ENCODE measurements at places on chromosomes 4 and X.
A peak's percentile ranks its signal among the peaks of the same experiment; 100 is the strongest.

DNA sequence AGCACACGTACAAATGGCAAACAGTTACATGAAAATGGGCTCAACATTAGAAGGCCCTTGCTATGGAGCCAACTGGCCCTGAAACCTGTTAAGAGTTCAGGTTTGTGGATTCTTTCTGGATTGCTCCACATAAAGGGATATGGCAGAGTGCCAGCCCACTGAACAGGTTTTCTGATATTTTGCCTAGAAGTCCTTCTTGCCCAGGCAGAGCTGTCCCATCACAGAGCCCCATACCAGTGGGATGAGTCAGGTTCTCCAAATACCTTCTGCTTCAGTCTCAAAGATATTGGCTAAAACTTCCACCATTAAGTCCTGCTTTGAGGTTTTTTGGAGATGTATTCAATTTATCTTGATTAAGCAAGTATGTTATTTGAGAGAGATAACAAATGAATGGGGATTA is 146.8 kb upstream of the IL1RAPL2 start:
- no peaks in the 10 kb centered on the region for H3K36me3 ChIP-seq
- H3K4me1 ChIP-seq = no peaks in the 10 kb centered on the region
- no peak overlapping the region for H3K27ac ChIP-seq
- DNase-seq = no peak

DNA sequence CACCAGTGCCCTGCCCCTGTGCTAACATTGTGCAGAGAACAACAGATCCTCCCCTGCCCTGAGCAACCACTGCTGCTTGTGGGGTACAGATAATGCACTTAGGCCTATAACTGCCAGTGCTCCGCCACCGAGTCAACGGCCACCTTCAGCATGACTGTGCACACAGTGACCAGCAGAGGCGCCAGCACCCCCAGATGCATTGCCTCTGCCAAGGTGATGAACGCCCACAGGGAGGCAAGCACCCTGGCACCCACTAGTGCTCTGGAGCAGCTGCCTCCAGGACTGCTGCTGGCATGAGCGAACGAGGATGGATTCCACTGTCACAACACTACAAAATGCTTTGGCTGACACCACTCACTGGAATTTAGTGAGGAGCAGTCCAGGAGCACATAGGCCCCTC is 38.2 kb downstream of the SPIN2B start:
- H3K27me3 ChIP-seq = no peaks in the 10 kb centered on the region
- H3K4me3 ChIP-seq = no peak overlapping the region
- no peaks in the 10 kb centered on the region for H3K4me1 ChIP-seq
- no peak overlapping the region for H3K27ac ChIP-seq

- H3K36me3 ChIP-seq = no peaks in the 10 kb centered on the region
- no peak overlapping the region for H3K27ac ChIP-seq
- no peaks in the 10 kb centered on the region for H3K4me1 ChIP-seq
- no peak overlapping the region for H3K4me3 ChIP-seq
- H3K27me3 ChIP-seq = no peaks in the 10 kb centered on the region
- DNase-seq = no peak
These were observed 242.8 kb upstream of the JADE1 start for GRCh38 chr4:128566693-128567092.

- no peak overlapping the region for H3K27ac ChIP-seq
- H3K4me3 ChIP-seq = no peak overlapping the region
- no peaks in the 10 kb centered on the region for H3K36me3 ChIP-seq
- H3K27me3 ChIP-seq = no peaks in the 10 kb centered on the region
- DNase-seq = no peak
These were observed 37.5 kb downstream of the AFAP1 start for GRCh38 chr4:7902101-7902553.

GRCh38 chrX:68915778-68916177 is 87.0 kb downstream of the EFNB1 start:
- no peaks in the 10 kb centered on the region for H3K4me1 ChIP-seq
- H3K27ac ChIP-seq = no peak overlapping the region
- no peak for DNase-seq
- no peaks in the 10 kb centered on the region for H3K36me3 ChIP-seq
- no peak overlapping the region for H3K4me3 ChIP-seq

GRCh38 chrX:45801554-45801953 is 600.9 kb upstream of the DIPK2B start:
- H3K36me3 ChIP-seq = no peaks in the 10 kb centered on the region
- no peak overlapping the region for H3K4me3 ChIP-seq
- peaks cover 4% of the 10 kb centered on the region for H3K4me1 ChIP-seq
- no peak for DNase-seq
- no peaks in the 10 kb centered on the region for H3K27me3 ChIP-seq

GRCh38 chr4:149709640-149710039 is 106.0 kb downstream of the IQCM start:
- no peak for DNase-seq
- H3K36me3 ChIP-seq = no peaks in the 10 kb centered on the region
- no peaks in the 10 kb centered on the region for H3K27me3 ChIP-seq
- H3K4me3 ChIP-seq = no peak overlapping the region

- no peaks in the 10 kb centered on the region for H3K27me3 ChIP-seq
- DNase-seq = no peak
- H3K27ac ChIP-seq = no peak overlapping the region
These were observed 1.9 kb upstream of the SEPTIN6 start for GRCh38 chrX:119694601-119695534.

DNA sequence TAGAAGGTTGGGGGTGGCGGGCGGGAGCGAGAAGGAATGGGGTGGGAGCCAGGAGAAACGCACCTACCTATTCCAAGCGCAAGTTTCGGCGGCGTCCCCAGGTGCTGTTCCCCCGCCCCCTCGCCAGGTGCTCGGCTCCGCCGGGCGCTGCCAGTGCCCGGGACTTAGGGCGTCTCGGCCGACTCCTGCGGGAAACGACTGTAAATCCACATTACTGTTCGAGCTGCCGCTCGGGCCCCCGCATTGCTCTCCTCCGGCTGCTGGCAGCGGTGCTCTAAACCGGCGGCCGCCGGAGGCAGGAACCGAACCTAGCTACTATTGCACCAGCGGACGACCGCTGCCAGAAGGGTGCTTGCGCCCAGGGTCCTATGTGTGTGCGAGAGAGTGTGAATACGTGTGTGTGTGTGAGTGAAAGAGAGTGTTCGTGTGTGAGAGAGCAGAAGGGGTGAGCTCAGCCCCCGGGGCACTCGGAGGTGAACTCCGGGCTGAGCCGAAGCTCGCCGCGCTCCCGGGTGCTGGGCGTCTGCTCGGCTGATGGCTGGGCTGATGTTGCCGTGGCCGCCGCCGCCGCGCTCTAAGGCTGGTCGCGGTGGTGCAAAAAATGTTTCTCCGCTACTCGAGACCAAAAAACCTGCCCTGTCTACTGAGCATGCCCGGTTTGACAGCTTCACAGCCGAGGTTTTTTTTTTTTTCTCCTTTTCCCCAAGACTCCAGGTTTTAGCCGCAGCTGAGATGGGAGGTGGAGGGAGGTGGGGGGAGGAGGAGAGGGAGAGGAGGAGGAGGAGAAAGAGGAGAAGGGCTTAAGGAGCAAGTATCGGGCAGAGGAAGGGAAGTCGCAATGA is 115.7 kb upstream of the TEX13C start:
- DNase-seq = no peak
- no peaks in the 10 kb centered on the region for H3K36me3 ChIP-seq

GRCh38 chrX:3678328-3678727 is 35.1 kb downstream of the PRKX start:
- no peak for DNase-seq
- H3K4me3 ChIP-seq = no peak overlapping the region
- H3K27me3 ChIP-seq = no peaks in the 10 kb centered on the region
- H3K27ac ChIP-seq = no peak overlapping the region

DNA sequence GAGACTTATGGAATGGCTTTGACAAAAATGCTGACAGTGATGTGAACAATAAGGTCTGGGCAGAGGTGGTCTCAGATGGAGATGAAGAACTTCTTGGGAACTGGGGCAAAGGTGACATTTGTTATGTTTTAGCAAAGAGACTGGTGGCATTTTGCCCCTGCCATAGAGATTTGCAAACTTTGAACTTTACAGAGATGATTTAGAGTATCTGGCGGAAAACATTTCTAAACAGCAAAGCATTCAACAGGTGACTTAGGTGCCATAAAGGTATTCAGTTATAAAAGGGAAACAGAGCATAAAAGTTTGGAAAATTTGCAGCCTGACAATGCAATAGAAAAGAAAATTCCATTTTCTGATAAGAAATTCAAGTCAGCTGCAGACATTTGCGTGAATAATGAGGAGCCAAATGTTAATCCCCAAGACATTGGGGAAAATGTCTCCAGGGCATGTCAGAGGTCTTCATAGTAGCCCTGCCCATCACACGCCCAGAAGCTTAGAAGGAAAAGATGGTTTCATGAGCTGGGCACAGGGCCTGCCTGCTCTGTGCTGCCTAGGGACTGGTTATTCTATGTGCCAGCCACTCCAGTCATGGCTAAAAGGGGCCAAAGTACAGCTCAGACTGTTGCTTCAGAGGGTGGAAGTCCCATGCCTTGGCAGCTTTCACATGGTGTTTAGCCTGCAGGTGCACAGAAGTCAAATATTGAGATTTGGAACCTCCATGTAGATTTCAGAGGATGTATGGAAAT is 782.2 kb downstream of the TRAM1L1 start:
- no peaks in the 10 kb centered on the region for H3K27me3 ChIP-seq
- DNase-seq = no peak
- no peak overlapping the region for H3K4me3 ChIP-seq
- no peak overlapping the region for H3K27ac ChIP-seq

GRCh38 chrX:69424161-69424560 is 80.0 kb upstream of the NALF2 start:
- no peaks in the 10 kb centered on the region for H3K27me3 ChIP-seq
- no peak overlapping the region for H3K27ac ChIP-seq
- H3K4me1 ChIP-seq = no peaks in the 10 kb centered on the region
- H3K4me3 ChIP-seq = no peak overlapping the region
- DNase-seq = no peak
- H3K36me3 ChIP-seq = no peaks in the 10 kb centered on the region

DNA sequence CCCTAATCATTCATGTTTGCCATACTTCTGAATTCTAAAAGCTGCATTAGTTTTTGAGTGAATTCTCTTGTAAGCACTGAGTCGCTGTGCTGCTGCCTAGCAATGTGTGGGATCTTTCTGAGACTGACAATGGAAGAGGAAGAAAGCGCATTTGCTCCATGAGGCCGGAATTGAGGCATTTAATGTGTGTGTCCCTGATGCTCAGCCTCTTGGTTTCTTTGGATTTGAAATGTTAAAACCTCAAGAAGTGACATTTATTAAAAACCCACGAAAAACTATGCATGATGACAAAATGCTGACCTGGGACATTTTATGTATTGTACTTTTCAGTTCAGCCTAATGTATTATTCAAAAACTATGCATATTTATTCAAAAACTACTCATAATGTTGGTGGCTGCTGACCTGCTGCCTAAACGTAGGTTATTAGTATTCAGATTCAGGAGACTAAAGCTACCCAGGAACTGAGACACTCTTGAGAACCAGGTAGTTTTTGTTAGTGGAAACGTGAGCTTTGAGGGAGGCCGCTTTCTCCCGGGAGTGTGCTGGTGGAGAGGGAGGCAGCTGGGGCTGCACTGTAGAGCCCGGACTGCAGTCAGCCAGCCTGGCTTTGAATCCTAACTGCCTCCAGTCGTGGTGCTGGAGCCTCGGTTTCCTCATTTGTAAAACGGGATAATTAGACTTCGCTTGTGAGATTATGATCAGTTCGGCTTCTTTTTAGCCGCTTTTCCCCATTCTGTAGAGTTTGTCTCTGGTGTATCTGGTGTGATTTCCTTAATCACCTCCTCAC is 11.3 kb downstream of the RGS12 start:
- H3K27ac ChIP-seq = no peak overlapping the region
- no peaks in the 10 kb centered on the region for H3K27me3 ChIP-seq
- no peak overlapping the region for H3K4me3 ChIP-seq
- H3K4me1 ChIP-seq = peaks cover 53% of the 10 kb centered on the region

- no peaks in the 10 kb centered on the region for H3K36me3 ChIP-seq
- H3K4me3 ChIP-seq = no peak overlapping the region
- peaks cover 32% of the 10 kb centered on the region for H3K4me1 ChIP-seq
- no peaks in the 10 kb centered on the region for H3K27me3 ChIP-seq
- DNase-seq = no peak
These were observed 8.3 kb upstream of the CXCR3 start for GRCh38 chrX:71626576-71626975.

DNA sequence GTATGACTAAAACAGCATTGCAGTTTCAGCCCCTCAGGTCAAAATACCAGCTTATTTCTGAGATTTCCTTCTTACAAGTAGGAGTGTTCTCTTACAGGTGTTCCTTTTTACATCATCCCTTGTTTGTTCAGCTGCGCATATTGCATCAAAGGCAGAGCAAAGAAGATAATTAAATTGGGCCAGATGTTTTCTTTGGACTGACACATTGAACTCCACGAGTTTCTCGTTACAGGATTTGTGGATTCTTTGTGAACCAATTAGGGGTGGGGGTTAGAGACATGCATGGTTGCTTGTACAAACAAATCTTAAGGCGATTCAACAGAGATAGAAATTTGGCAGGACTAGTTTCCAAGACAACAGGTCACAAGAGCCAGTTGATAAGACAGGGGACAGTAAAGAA is 95.7 kb downstream of the SPANXN4 start:
- no peaks in the 10 kb centered on the region for H3K4me1 ChIP-seq
- H3K36me3 ChIP-seq = no peaks in the 10 kb centered on the region
- no peak overlapping the region for H3K27ac ChIP-seq
- H3K27me3 ChIP-seq = no peaks in the 10 kb centered on the region
- H3K4me3 ChIP-seq = no peak overlapping the region

- H3K4me1 ChIP-seq = peaks cover 65% of the 10 kb centered on the region
- no peak overlapping the region for H3K27ac ChIP-seq
These were observed 23.2 kb downstream of the TMSB4X start for GRCh38 chrX:12997906-12998687.

- H3K4me1 ChIP-seq = no peaks in the 10 kb centered on the region
- no peak for DNase-seq
- H3K27ac ChIP-seq = no peak overlapping the region
- H3K36me3 ChIP-seq = no peaks in the 10 kb centered on the region
These were observed 1906.6 kb upstream of the TENM3 start for GRCh38 chr4:180336494-180337090.

DNA sequence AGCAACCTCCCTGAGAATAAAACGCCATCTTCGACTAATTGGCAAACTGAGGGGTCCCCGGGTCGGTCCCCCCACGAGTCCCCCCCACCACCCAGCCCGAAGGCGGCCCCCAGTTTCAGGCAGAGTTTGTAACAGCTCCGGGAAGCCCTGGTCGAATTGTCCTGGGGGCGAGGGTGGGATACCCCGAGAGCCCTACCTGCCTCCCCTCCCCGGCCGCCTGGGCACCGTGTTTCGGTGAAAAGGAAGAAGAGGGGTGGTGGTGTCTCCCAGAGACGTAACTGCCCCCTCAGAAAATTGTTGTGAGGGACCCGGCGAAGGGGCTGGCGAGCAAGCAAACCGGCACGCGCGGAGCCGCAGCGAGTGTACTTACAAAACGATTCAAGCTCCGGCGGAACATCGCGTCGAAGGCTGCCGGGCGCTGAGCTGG is 1.2 kb downstream of the ATP11C start:
- H3K36me3 ChIP-seq = no peaks in the 10 kb centered on the region
- H3K27ac ChIP-seq = peak overlapping the region; percentile 83
- DNase-seq = no peak
- peaks cover 9% of the 10 kb centered on the region for H3K4me1 ChIP-seq
- H3K27me3 ChIP-seq = no peaks in the 10 kb centered on the region

DNA sequence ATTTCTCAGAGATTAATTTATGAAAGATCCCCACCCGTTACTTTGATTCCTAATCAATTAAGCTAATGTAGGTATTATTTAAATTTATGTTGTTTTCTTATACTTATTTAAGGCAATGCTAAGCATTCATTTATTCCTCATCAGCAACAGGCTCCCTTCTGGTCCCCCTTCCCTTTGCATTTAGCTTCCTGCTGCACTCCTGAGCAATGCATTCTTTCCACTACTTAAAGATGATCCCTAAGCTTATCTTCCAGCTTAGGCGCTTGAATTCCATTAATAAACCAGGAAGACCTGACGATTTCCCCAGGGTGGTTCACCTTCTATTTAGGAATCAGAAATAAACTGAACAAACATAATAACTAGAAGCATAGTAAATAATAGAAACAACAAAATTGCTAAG is 1003.1 kb downstream of the FSTL5 start:
- no peaks in the 10 kb centered on the region for H3K4me1 ChIP-seq
- H3K27me3 ChIP-seq = no peaks in the 10 kb centered on the region
- DNase-seq = no peak
- H3K27ac ChIP-seq = no peak overlapping the region
- H3K4me3 ChIP-seq = no peak overlapping the region
